ENCODE measurements at places on chromosomes 3 and 15.

DNA sequence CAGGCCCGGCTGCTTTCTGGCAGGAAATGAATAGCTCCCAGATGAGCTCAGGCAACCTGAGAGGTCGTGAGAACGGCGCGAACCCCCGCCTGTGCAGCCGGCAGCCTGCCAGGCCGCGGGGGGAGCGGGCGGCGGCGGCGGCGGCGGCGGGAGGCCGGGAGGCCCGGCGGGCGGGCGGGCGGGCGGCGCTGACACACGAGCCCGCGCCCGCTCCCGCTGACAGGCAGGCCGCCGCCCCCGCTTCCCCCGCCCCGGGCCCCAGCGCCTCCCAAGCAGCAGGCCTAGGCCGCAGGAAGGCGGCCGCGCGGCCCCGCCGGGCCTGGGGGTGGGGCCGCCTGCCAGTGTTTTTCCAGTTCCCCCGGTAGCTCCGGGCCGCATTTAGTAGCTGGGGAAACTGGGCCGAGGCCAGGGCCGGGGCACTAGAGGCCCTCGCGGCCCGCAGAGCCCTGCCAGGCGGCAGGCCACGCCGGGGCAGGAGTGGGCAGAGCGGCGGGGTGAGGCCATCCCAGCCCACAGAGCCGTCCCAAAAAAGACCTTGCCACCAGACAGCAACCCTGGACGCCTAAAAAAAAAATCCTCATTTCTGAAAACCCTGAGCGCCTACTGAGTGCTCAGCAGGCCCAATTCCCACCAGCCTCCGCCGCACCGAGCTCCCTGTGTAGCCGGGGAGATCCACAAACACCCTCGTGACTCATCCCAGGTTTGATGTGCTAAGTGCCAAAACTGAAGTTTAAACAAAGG lies 5.6 kb downstream of the HES1 start:
- peak; percentile 49 for DNase-seq

GRCh38 chr15:26697913-26698312 lies 75.0 kb downstream of the GABRB3 start:
- no peak for DNase-seq

- no peak for DNase-seq
Measured at GRCh38 chr15:84926491-84927230, 42.2 kb downstream of the SLC28A1 start.

GRCh38 chr3:16653712-16654111 lies 48.5 kb upstream of the DAZL start:
- no peak for DNase-seq

DNA sequence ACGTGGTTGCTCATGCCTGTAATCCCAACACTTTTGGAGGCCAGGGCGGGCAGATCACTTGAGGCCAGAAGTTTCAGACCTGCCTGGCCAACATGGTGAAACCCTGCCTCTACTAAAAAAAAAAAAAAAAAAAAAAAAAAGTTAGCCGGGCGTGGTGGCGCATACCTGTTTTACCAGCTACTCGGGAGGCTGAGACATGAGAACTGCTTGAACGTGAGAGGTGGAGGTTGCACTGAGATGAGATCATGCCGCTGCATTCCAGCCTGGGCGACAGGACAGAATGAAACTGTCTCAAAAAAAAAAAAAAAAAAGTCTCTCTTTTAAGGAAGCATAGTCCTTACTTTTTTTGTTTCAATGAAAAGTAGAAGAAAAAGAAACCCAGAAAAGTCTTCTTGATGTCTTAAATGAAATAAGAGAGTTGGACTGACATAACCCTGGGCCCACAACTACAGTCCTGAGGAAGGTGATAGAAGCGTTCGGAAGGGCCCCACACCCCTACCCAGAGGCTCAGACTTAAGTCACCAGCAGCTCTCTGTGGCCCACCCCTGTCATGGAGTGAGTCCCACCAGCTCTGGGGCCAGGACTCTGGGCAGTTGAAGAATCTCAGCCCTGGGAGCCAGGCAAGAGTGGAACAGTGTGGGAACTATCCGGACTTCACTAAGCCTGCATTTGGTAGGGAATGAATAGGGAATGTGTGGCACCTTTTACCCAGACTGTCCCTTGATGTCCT lies 2.6 kb downstream of the NME9 start:
- DNase-seq, result no peak

DNA sequence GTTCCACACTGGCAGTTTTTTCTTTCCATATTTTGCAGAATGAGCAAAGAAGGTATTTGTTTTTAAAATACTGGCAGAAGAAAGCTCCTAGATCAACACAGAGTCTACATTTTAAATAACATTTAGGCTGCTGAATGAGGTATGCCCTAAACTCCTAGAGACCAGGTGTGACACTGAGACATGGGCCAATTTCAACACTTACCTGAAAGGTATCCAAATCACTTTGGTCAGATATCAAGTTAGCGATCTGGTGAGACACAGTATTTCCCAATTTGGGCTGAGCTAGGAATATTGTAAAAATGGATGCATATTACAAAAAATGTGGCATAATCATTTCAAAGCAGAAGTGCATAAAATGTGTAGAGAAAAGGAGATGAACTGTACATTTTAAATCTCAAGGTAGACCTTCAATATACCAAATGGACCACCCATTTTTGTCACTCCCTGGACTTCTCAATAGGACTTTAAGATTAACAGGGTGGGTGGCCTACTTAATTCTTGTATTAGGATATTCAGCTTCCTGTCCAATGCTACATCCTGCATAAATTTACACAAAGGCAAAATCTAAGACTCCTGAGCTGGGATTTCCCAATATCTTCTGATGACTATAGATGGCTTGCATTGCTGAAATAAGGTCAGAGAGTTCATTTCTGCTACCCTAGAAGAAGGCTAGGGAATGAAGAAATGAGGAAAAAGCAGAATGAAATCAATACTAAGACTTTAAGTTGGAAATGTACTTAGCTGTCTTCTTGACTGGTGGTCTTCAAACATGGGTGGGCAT lies 487.8 kb downstream of the FOXP1 start:
- no peak for DNase-seq

- DNase-seq, result no peak
Measured at GRCh38 chr3:170270282-170270881, 48.2 kb downstream of the PRKCI start.

- DNase-seq, result no peak
Measured at GRCh38 chr3:58188173-58188564, 22.6 kb downstream of the DNASE1L3 start.

Data from T-helper 17 cell (primary cell).